ENCODE measurements at places on chromosomes 6 and 20.

DNA sequence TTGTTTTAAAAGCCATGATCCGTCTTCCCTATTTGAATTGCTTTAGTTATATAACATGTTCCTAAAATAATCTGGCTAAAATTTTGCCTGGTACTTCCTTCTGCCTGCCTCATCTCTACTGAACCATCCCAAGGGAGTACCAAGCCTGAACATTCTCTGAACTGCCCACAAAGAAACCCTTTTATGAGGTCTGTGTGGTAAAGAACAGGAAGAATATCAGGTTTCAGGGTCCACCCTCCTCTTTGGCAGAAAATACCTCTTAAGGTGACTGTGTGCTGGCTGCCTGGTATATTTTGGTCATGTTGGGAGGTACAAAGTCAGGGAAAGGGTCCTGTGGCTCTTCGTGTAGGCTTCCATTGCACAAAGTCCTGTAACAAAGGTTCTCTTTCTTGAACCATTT, 574.1 kb upstream of the CHD6 start:
- DNase-seq: no peak

- DNase-seq: peak; percentile 26
Observed at GRCh38 chr20:57498425-57499400, 26.2 kb downstream of the CTCFL start.

DNA sequence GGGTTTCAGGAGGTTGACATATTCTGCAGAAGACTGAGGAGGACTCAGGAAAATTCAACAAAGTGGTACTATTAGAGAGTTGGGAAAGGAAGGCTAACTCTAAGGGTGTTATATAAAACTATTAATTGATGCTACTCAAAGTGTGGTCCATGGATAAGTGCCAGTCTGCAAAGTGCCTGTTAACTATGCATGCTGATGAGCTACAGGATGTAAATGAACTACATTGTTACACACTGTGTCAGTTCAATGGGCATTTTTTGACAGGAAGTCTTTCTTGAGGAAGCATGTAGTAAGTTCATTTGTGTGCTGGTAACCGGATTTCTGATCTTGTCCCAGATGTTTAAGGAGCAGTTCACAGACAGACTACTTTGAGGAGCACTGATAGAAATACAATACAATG, 75.6 kb downstream of the KLHL32 start:
- no peak for DNase-seq

DNA sequence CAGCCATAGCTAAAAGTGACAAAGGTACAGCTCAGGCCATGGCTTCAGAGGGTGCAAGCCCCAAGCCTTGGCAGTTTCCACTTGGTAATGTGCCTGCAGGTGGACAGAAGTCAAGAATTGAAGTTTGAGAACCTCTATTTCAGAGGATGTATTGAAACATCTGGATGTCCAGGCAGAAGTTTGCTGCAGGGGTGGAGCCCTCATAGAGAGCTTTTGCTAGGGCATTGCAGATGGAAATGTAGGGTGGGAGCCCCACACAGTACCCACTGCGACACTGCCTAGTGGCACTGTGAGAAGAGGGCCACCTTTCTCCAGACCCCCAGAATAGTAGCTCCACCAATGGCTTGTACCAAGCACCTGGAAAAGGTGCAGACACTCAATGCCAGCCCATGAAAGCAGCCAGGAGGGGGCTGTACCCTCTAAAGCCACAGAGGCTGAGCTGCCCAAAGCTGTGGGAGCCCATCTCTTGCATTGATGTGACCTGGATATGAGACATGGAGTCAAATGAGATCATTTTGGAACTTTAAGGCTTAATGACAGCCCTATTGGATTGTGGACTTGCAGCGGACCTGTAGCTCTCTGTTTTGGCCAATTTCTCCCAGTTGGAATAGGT, 1299.4 kb upstream of the MAP3K7 start:
- DNase-seq: no peak

- DNase-seq: no peak
Observed at GRCh38 chr6:28563430-28564095, 37.9 kb downstream of the GPX5 start.

DNA sequence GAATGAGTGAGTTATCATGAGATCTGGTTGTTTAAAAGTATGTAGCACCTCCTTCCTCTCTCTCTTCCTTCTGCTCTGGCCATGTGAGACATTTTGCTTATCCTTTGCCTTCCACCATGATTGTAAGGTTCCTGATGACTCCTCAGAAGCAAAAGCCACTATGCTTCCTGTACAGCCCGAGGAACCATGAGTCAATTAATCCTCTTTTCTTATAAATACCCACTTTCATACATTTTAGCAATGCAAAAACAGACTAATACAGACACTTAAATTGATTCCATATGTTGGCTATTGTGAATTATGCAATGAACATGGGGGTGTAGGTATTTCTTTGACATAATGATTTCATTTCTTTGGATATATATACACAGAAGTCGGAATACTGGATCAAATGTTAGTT, 792.8 kb upstream of the EYS start:
- DNase-seq: no peak

DNA sequence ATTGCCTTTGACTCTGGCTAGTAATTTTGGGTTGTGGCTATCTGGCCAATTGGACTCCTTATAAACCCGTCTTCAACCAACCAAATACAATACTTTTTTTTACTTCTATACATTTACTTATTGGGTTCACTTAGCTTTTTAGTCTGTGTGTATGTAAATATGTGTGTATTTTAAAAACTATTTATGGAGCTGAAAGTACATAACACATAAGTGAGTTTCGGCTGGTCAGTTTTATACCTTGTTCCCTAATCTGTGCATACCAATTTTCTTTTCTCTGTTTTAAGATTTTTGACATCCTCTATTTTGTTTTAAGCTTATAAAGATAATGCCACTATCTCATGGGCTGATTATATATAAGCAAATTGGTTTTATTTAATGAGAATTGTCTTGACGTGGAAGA, 129.5 kb downstream of the LRRC1 start:
- no peak for DNase-seq

DNA sequence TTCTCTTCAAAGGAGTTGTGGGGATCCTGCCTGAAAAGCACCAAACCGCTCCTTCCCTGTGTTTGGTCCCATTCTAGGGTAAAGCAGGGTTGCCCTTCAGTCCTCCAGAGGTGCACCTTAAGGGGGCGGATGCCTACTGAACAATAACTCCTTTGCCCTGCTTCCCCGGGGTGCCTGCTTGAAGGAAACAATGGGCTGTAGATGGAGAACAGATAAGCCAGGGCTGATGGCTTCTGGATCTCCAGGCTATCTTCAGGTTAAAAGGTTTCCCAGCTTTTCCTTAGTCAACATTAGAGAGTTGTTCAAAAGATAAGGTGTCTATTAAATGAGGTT, 5.4 kb upstream of the PRDM1 start:
- DNase-seq: no peak

GRCh38 chr20:63890201-63890576, 4.7 kb upstream of the DNAJC5 start:
- no peak for DNase-seq

DNA sequence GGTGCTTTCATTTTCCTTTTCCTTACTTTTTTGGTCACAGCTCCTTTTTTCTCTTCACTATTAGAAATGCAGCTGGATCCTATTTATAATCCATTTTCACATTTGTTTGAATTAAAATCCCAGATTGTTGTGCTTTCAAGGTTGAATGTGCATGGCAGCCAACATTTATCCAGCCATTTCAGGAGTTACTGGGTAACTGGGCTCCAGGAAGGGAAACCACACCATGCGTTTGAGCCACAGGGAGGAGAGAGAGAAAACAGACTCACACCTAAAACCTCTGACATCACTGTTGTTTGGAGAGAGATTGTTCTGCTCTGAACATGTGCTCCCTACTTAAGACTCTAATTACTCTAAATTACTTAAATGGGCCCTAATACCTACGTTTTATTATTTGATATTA, 173.4 kb downstream of the BMP2 start:
- no peak for DNase-seq

DNA sequence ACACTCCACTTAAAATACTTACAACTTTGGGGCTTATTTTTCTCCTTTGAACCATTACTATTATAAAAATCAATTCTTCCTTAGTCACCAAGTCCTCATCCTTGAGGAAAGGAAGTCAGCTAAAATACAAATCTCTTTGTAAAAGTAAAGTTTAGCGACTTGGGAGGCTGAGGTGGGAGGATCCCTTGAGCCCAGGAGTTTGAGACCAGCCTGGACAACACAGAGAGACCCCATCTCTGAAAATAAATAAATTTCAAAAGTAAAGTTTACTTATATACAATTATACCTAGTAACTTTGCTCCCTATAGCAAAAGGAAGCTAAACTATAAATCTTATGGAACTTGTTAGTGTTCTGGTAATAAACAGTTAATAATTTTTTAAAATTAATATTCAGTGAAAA, 40.4 kb downstream of the MYB start:
- DNase-seq: no peak

- no peak for DNase-seq
Observed at GRCh38 chr6:166450167-166450873, 67.6 kb upstream of the MPC1 start.

- DNase-seq: peak; percentile 75
Observed at GRCh38 chr6:29792123-29793035, 35.2 kb upstream of the HLA-G start.

GRCh38 chr20:33649201-33649681, 12.9 kb upstream of the C20orf144 start:
- DNase-seq: no peak

DNA sequence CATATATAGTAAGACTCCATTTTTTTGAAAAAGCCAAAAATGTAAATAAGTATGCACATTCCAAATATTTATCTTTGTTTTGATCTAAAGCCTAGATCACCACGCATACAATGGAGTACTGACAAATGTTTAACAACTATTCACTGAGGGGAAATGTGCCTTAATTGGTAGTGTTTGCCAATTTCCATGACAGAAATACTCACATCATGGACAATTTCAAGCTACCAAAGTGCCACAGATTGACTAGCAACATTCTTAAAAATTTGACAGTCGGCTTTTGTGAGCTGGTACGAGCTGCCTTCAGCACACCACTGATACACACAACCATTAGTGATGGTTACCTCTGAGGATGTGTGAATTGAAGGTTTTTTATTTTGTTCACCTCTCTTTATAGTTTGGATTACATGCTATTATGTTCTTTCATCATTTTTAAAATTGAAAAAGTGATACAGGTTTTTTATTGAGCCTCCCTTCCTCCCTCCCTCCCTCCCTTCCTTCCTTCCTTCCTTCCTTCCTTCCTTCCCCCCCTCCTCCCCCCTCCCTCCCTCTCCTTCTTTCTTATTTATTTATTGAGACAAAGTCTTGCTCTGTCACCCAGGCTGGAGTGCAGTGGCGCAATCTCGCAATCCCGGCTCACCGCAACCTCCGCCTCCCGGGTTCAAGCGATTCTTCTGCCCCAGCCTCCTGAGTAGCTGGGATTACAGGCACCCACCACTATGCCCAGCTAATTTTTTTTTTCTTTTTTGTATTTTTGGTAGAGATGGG, 19.2 kb downstream of the SMPDL3A start:
- DNase-seq: no peak

DNA sequence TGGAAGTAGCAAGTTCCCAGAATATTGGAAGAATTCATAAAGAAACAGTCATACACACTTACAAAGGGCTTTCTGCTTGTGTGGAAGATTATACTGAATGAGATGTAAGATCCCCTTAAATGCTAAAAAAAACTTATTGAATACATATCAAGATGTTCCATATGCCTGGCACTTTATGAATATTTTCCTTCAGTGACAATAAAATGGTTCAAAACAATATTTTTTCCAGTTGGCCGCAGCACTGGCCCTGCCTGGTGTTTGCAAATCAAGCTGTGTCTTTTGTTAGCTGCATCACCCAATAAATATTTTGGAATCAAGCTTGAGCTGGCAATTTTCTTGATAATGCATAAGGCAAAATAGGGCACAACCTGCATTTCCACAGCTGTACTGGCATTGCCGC, 51.2 kb downstream of the CFAP61 start:
- DNase-seq: no peak

GRCh38 chr6:119447921-119448320, 98.4 kb upstream of the MAN1A1 start:
- DNase-seq: no peak

- no peak for DNase-seq
Observed at GRCh38 chr6:137473598-137473997, 20.6 kb downstream of the OLIG3 start.

GRCh38 chr20:1951436-1952115, 42.3 kb downstream of the PDYN start:
- no peak for DNase-seq

GRCh38 chr6:16769131-16769985, 8.1 kb upstream of the ATXN1 start:
- peak; percentile 77 for DNase-seq

GRCh38 chr6:57173886-57174510, 1.9 kb downstream of the BAG2 start:
- DNase-seq: no peak

GRCh38 chr20:16317445-16318362, 255.5 kb downstream of the KIF16B start:
- no peak for DNase-seq

DNA sequence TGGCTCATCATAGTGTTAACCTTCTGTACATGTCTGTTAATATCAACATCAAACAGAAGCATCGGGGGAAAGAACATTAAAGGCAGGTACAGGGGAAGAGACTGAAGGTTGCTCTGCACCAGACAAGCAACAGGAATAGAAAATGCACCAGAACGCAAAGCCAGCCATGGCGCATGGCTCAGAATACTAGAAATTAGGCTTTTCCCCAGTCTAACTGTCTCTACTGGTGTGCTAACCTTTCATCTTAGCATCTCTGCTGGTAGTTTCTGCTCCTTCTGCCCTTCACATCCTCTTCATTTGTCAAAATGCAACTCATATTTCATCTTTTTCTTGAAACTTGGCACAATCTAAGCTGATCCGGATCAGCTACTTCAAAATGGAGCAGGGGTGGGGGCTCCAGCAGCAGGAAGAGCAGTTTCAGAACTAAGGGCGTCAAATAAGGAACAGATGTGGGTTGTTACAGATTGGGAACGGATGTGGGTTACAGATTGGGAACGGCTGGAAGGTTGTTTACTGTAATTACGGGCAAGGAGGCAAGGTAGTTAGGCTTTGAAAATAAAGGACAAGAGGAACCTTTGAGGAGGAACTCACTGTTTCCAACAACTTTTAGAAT, 13.1 kb upstream of the RNASET2 start:
- no peak for DNase-seq

GRCh38 chr20:37042986-37043972, 52.5 kb downstream of the RBL1 start:
- peak; percentile 25 for DNase-seq
